Omental fat pad (tissue), 4 donors: ENCODE measurements at places on chromosomes 12 and 14. TPM values are rescaled to one million over a fixed set of nuclear protein-coding genes. Genes with fewer than 3 reads are reported as not detected.

DNA sequence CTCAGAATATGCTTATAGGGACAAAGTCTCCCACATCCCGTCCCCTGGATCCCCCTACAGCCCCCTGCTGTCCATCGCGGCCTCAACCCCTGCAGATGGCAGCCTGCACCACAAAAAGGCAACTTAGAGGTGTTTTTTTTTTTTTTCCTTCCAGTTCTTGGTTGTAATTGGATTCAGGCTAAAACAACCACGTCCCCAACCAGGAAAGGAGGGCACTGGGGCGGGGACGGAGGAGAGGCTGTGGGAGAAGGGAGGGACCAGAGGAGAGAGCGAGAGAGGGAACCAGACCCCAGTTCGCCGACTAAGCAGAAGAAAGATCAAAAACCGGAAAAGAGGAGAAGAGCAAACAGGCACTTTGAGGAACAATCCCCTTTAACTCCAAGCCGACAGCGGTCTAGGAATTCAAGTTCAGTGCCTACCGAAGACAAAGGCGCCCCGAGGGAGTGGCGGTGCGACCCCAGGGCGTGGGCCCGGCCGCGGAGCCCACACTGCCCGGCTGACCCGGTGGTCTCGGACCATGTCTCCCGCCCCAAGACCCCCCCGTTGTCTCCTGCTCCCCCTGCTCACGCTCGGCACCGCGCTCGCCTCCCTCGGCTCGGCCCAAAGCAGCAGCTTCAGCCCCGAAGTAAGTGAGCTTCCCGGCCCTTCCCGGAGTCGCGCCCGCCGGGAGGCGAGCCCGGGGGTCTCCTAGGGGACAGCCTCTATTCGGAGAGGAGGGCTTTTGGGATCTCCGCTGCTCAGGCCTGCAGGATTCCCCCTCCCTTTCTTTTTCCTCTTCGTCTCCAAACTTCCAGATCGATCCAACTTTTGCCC is at the start of gene MMP14:
Gene MMP14 (plus strand): TSS at position 285 of the 813 bp plus-strand sequence. CDS start 233 bp downstream, at position 518.
- no peak for DNase-seq

Gene MRPS35
- total RNA-seq, result 41.8 TPM

DNA sequence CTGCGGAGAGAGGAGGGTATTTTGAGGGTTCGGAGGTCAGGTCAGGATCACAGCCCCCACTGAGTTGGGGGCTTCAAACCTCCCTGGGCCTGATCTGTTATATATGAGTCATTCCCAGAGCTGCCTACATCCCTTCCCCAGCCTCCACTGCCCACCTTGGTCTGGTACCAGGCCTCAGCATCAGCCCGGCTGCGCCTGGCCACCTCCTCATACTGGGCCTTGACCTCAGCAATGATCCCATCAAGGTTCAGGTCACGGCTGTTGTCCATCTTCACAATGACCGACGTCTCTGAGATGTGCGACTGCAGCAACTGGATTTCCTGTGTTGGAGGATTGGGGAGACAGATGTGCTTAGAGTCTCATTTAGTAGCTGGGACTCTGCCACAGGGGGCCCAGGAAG is 4.2 kb downstream of the KRT84 start:
- no peak for DNase-seq

GRCh38 chr12:52575256-52575655 is 1.6 kb upstream of the KRT74 start:
- no peak for DNase-seq

Gene KRT86
- 0.37 TPM for total RNA-seq

- no peak for DNase-seq
Measured at GRCh38 chr12:62629971-62630739, 163.5 kb downstream of the MON2 start.

Gene PGAM5
- total RNA-seq, result 20.3 TPM

DNA sequence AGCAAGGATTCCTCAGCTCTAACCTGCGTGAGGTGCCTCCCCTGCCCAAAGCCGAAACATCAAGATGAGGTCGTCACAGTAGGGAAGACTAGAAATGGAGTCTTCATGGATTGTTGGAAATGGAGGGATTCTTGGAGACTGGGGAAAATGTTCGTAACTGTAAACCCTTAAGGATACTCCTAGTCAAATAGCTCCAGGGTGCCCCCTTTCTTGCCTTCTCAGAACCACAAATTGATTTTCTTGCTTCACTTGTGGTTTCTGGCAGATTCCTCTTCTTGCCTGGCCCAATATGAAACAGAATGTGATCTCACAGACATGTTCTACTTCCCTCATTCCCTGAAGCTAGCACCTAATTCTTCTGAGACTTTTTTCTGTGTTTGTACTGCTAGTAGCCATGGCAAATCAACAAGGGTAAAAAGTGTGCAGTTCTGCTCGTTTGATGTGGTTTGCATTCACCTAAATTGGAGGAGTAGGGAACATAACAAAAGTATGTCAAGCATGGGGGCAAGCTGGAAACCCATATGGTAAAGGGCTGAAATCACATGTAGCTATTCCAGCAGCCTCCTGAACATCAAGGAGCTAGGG is 332.0 kb downstream of the PAWR start:
- no peak for DNase-seq

DNA sequence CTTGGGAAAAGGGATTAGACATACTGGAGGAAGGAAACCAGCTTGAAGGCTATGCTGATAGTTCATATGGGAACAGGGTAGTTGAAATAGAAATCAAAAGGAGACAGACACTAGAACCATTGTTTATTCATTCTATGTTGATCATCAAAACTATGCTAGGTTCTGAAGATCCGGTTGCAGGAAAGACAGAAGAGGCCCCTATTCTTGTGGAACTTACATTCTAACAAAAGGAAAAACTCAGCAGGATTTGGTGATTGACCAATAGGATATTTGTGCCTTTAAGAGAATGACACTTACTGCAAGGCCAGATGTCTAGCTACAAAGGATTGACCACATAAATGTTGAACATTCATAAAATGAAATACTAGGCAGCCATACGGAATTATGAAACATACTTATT is 179.2 kb downstream of the AKAP6 start:
- DNase-seq, result no peak

Gene SERPINA10
- total RNA-seq, result not detected

- DNase-seq, result no peak
Measured at GRCh38 chr12:5000204-5000603, 43.5 kb upstream of the KCNA5 start.

DNA sequence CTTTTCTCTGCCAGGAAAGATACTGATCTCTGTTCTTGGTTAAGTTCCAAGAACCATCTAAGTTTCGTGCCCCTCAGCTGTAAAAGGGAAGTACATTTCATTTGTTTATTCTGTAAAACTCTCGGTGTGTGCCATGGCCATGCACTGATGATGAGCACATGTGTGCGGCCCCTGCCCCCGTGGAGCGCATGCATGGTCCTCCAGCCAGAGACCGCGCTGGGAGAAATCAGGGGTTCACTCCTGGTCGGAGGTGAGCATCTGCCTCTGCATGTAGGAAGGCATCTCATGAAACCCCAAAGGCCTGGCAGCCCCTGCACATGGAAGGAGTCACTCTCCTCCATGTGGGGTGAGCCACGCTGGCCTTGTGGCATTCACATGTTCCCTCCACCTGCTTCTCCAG is 102.5 kb upstream of the RTL1 start:
- no peak for DNase-seq

Gene CACNA2D4
- 9.2 TPM for total RNA-seq

Gene KLHL33
- 2.0 TPM for total RNA-seq

Gene C14orf39
- not detected for total RNA-seq

DNA sequence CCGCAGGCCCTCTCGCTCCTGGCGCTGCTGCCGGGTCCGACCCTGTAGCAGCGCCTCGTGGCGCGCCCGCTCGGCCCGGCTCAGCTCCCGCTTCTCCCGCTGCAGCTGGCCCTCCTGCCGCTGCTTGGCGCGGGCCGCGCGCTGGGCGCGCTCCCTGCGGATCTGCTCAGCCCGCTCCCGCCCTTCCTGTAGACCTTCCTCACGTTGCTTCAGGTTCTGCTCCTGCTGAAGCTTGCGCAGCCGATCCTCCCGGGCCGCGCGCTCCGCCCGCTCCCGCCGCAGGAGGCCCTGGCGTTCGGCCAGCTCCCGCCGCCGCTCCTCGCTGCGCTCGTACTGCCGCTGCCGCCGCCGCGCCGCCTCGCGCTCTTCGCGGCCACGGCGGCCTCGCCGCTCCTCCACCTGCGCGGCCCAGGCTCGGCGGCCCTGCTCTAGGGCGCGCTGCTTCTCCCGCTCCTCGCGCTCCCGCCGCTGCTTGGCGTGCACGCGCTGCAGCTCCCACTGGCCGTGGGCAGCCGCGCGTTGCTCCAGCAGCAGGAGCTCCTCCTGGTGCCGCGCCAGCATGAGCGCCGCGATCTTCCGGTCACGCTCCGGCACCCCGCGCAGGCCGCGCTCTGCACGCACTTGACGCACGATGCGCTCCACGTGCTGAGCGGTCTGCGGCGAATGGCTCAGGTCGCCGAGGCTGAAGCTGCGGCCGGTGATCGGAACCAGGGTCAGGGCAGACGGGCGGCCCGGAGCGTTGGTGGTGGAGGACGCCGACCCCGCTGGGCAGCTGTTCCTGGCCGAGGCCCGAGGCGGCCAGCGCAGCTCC is 2.4 kb downstream of the CCDC177 start:
- no peak for DNase-seq

Gene FANCM
- 3.6 TPM for total RNA-seq

- DNase-seq, result no peak
Measured at GRCh38 chr14:70114621-70115156, 74.1 kb downstream of the SLC8A3 start.

- no peak for DNase-seq
Measured at GRCh38 chr12:106249411-106250135, 1.8 kb upstream of the CKAP4 start.

DNA sequence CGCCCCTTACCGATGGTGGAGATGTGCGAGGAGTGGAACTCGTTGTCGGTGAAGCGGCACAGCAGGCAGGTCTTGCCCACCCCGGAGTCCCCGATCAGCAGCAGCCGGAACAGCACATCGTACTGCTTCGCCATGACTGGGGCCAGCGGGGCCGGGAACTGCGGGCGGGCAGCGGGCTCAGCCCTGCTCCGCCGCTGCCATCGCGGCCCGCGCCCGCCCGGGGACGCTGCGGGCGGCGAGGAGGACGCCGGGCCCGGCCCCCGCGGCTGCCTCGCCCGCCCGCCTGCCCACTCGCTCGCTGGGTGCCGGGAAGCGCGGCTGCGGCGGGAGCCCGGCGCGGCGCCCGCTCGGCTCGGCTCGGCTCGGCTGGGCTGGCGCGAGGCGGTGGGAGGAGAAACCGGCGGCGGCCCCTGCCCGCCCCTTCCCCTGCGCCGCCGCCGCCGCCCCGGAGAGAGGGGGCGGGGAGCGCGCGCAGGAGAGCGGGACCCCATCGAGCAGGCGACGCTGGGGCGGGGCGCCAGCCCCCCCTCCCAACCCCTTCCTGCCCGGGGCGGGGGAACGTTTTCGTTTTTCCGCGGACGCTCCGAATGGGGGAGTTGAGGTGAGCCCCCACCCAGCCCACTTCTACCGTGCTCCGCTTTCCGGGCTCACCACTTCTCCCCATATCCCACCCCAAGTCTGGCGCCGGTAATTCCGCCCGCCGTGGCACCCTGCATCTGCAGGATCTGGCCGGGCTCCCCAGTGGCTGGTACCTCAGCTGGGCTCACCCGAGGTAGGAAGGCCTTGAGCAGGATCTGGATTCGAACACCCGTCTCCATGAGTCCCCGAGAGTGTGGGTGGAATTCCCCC is at the start of gene RAB15:
Gene RAB15 (minus strand): TSS at position 394 of the 849 bp plus-strand sequence. CDS start 260 bp downstream, at position 134.
- no peak for DNase-seq

- DNase-seq, result no peak
Measured at GRCh38 chr12:98420461-98420860, 94.9 kb upstream of the TMPO start.

DNA sequence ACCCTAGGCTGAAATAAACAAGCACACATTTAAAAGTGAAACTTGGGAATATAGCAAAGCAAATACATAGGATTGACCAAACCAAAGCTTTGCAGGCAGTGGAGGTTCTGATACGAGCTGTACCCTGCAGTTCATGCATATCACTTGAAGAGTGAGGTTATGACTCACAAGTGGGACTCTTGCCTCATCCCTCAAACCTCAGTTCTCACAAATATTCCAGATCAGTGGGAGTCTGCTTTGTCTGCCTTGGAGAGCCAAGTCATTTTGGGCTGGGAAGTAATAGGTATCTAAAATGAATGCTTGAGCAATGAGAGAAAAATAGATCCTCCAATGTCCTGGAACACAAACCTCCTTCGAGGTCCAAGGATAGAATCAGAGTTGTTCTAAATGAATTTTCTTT is 116.4 kb downstream of the LRIG3 start:
- DNase-seq, result no peak

- DNase-seq, result no peak
Measured at GRCh38 chr14:94049625-94050023, 23.5 kb downstream of the OTUB2 start.

DNA sequence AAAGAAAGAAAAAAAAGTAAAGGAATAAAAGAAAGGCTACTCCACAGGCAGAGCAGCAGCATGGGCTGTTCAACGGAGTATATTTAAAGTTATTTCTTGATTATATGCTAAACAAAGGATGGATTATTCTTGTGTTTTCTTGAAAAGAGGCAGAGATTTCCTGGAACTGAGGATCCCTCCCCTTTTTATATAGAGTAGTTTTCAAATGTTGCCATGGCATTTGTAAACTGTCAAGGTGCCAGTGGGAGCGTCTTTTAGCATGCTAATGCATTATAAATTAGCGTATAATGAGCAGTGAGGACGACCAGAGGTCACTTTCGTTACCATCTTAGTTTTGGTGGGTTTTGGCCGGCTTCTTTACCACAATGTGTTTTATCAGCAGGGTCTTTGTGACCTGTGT is 383.0 kb downstream of the PCNX1 start:
- DNase-seq, result no peak

Gene TSPAN8
- 8.3 TPM for total RNA-seq

Gene PARP2
- total RNA-seq, result 7.8 TPM

GRCh38 chr14:78593949-78594348 is 423.8 kb downstream of the NRXN3 start:
- no peak for DNase-seq

- DNase-seq, result peak; percentile 65
Measured at GRCh38 chr12:124928095-124928911, 13.9 kb upstream of the UBC start.

GRCh38 chr12:108853981-108854446 is 3.4 kb downstream of the SSH1 start:
- DNase-seq, result no peak

DNA sequence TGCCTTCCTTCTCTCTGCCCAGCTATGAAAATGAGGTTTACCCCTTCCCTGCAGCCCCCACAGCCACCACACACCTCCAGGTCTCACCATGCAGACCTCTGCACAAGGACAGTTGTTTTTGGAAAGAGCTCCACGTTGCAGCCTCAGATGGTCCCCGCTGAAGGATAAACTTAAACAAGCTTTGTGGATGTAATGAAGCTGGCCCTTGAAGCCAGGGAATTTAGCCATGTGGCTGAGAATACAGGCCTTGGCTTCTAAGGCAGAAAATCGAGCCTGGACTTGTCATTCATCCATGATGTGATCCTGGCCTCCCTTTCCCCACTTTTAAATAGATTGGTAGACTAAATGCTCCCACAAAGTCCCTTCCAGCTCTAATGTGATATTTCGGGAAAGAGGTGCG is 79.4 kb downstream of the TBX3 start:
- no peak for DNase-seq

DNA sequence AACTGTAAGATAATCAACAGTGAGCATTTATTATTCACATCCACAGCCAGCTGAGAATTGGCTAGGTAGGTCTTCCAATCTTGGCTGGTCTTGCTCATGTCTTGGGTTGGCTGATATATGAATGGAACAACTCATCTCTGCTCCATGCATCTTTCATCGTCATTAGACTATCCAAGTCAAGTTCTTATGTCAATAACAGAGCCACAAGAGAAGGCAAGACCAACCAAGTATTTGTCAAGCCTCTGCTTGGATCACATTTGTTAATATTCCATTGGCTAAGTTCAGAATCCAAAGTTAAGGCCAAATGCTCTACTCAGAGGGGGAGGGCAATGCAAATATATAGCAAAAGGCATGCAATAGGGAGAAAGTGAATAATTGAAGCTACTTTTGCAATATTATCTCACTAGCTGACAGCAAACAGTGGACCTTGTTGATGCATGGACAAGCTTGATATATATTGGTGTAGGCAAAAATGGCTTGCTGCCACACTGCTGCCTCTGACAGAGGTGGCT is 53.1 kb downstream of the WASHC3 start:
- no peak for DNase-seq
